ENCODE measurements at places on chromosomes 7 and 10. TPM values are rescaled to one million over a fixed set of nuclear protein-coding genes. Genes with fewer than 3 reads are reported as not detected.

TMEM168 gene
- 26.8 TPM for total RNA-seq

NPC1L1 gene
- total RNA-seq = not detected

PNLIPRP3 gene
- 0.04 TPM for total RNA-seq

PCGF6 gene
- 9.4 TPM for total RNA-seq

LRRTM3 gene
- 2.6 TPM for total RNA-seq

DNA sequence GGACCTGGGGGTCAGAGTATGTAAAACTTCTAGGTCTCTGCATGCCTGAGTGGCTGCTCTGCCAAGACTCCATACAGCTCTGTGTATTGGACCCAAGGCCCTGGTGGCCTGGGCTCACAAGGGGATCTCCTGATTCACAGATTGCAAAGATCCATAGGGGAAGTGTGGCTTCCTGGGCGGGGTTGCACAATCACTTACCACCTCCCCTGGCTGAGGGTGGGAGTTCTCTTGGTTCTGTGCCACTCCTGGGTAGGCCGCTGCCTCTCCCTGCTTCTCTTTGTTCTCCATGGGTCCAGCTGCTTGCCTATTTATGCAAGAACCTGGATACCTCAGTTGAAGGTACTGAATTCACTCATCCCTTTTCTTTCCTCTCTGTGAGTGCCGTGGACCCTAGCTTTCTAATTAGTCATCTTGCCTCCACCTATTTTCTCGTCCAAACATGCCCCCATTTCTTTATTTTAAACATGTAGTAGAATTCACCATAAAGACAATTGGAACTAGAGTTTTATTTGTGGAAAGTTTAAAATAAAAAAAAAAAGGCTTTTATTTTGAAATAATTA lies 18.5 kb upstream of the AGR3 start:
- DNase-seq = no peak

GRCh38 chr10:61629576-61629975 lies 33.2 kb upstream of the CABCOCO1 start:
- DNase-seq = no peak

- no peak for DNase-seq
These were observed 79.0 kb upstream of the TCF7L2 start for GRCh38 chr10:112871021-112871420.

DNA sequence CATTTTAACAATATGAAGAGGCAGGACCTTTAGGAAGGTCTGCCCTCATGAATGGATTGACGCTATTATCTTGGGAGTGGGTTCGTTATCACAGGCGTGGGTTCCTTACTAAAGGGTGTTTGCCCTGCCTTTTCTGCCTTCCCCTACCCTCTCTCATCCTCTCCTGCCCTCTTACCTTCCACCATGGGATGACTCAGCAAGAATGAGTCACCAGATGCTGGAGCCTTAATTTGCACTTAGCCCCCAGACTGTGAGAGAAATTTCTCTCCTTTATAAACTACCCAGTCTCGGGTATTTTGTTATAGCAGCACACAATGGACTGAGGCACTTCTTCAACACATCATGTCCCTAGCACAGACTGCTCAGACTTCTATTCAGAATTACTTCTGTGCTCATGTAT lies 31.4 kb upstream of the ZNF32 start:
- no peak for DNase-seq

GRCh38 chr10:372566-372965 lies 237.3 kb downstream of the ZMYND11 start:
- DNase-seq = peak; percentile 38

DNA sequence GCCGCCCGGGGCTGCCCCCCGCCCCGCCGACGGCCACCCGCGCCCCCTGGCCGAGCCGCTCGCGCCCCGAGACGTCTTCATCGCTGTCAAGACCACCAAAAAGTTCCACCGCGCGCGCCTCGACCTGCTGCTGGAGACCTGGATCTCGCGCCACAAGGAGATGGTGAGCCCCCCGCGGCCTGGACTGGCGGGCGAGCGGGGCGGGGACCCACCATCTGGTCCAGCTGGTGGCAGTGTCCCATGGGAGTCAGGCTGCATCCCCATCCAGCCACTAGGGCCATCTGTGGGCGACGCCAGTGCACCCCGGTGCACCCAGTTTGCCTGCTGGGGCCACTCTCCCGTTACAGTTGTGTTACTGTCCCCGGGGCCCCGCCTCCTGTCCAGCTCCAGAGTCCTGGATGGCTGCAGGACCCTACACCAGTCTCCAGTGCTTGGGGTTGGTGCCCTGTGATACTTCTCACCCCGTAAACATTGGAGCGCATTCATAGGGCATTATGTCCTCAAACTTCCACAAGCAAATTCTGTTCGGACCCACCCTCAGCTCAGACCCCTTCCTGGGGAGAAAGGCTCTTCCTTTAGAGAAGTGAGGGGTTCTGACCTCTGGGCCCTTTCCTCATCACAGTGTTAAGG lies 672 bp downstream of the LFNG start:
- DNase-seq = no peak

DNA sequence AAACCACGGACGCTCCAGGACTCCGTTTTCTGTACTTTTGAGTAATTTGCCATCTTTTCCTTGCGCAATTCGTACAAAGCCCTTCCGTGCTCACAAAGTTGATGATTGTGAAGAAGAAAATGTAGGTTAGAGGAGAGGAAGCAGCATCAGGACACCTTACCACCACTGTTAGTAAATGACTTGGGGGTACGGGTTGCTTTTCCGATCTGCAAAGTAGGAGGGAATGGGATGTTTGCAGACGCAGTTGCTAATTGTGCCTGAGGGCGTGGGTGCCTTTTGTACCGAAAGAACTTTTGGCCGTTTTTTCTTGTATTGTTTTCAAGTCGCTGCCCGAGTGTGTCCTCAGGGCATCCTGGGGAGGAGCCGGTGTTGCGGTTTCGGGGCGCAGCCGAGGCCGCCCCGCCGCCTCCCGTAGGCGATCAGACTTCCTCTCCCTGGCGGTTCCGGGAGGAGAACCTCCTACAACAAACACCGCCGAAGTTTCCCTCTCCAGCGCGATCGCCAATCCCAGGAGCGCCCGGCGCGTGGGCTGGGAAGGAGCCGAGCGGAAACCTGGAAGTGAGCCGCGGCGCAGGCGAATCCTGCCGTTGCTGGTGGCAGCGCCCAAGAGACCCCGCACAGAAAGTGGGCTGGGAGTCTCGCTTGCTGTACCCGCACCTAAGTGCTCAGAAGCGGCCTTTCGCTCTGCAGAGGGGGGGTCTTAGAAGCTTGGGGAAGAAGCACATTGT lies 1.0 kb downstream of the PRR15 start:
- DNase-seq = peak; percentile 66

DNA sequence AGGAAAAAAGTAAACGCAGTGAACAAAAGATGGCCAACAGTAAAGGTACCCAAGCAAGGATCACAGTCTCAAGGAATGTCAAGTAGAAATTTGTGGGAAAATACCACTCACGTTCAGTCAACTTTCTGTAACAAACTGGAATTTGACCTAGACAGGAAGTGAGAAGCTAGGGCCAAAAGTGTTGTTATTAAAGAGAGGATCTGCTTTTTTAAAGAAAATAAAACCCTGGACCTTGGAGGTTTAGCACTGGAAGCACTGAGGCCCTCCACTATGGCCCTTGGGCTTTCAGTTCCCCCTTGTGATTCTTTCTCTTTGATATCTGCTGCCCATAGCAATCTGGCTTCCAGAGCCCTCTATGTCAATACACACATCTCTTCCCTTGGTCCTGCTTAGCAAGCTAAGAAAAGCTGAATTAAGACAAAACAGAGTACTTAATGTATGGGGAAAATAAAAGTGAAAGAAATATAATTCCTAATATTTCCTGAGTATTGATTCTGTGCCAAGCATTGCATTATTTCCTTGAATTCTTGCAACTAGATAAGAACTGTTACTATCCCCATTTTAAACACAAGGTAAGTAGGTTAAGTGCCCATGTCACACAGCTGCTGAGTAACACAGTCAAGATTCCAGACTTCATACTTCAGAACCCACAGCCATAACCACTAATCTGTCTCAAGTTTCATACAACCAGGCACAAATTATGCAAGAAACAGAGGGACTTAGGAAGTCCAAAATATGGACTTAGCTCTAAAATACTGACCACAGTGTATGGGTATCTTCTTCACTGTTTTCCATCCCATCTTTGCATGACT lies 2.6 kb upstream of the ZNF438 start:
- DNase-seq = peak; percentile 43

DNA sequence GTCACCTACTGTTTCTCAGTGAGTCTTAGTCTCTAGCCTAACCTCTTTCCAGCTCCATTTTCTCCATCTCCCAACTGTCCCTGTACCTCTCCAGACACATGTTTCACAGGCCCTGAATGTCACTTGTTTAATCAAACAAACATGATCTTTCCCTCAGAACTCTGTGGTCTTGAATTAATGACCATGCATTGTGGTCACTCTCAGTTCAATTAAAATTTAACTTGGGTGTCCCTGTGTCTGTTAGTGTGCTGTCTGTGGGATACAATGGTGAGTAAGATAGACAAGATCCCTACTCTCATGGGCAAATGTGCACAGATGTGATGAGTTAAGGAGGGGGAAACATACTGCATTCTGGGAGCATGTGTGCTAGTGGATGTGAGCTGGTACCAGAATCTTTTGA lies 65.0 kb downstream of the RBM33 start:
- DNase-seq = no peak

GRCh38 chr7:135970682-135971365 lies 6.3 kb downstream of the MTPN start:
- peak; percentile 33 for DNase-seq

- peak; percentile 22 for DNase-seq
These were observed 280.5 kb downstream of the POM121L12 start for GRCh38 chr7:53315981-53316380.

GRCh38 chr10:52566471-52567246 lies 205.9 kb downstream of the MBL2 start:
- no peak for DNase-seq

GRCh38 chr10:124952123-124952522 lies 10.2 kb downstream of the ZRANB1 start:
- no peak for DNase-seq

GRCh38 chr7:12951397-12951801 lies 264.0 kb downstream of the ARL4A start:
- no peak for DNase-seq

- no peak for DNase-seq
These were observed 1053.3 kb downstream of the SORCS1 start for GRCh38 chr10:106111246-106111645.

- DNase-seq = peak; percentile 67
These were observed 83.6 kb downstream of the CD36 start for GRCh38 chr7:80721883-80722615.

GRCh38 chr10:100374200-100374655 lies 27.2 kb downstream of the SCD start:
- no peak for DNase-seq

GRCh38 chr10:72264536-72264935 lies 9.2 kb upstream of the DDIT4 start:
- no peak for DNase-seq

DNA sequence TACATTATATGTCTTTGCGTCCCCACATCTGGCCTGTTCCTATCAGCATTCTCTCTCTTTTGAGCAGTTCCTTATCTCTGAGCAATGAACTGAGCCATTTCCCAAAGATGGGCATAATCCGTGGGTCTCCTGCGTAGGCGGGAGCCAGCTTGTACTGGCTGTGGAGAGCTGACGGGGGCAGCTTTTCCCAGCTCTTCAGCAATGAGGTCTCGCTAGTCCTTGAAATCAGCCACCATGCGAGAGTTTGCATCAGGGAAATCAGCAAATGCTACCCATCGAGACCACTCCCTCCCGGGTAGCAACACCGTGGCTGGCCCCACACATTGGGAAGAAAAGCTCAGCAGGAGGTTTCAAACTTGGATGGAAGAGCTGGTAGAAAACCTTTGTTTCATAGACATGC lies 51.9 kb upstream of the FAM180A start:
- DNase-seq = no peak

DNA sequence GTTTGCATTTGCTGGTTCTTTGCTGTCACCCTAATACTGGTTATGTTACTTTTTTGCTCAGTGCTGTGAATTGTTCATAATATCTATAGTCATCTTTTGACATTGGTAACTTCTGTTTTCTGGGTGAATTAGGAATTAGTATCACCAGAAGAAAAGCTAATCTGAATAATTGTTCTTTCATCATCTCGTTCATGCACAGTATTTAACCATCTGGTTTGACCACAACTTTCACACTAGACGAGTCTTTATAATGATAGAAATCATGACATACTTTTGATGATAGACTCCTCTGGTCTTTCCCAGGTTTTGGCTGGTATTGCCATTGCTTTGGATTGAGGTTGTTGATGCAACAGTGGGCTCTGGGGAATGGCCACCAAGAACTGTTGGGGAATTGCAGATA lies 25.1 kb downstream of the SGPL1 start:
- no peak for DNase-seq

GRCh38 chr7:142345811-142346210 lies 88.0 kb upstream of the PRSS58 start:
- DNase-seq = no peak

DNA sequence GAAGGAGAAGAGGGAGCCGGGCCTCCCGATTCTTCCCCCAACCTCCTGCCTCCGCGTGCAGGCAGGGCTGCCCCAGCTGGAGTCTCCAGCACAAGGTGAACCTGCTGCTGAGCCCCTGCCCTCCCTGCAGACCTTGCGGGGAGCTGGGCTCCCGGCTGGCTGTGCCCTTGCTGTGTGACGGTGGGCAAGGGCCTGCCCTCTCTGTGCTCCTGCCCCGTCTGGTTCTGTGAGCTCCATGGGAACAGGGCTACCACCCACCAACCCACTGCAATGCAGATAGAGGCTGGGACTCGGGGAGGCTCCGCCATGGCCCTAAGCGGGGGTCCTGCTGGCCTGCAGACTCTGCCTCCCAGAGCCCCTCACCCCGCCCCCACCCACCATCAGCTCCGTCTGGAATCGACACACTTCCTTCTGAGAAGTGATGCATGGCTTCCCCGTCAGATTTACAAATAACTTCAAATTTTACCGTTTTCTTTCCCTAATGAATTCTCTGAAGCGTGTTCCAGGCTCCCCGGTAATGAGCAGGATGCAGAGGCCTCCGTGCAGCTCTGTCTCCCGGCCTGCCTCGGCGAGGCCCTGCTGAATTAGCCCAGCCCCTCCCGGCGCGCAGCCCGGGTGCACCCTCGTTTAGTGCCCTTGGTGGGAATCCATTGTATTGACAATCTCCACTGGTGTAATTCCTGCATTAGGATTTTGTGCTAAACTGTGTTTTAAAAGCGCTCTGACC lies 111.0 kb downstream of the MICALL2 start:
- DNase-seq = no peak

DNA sequence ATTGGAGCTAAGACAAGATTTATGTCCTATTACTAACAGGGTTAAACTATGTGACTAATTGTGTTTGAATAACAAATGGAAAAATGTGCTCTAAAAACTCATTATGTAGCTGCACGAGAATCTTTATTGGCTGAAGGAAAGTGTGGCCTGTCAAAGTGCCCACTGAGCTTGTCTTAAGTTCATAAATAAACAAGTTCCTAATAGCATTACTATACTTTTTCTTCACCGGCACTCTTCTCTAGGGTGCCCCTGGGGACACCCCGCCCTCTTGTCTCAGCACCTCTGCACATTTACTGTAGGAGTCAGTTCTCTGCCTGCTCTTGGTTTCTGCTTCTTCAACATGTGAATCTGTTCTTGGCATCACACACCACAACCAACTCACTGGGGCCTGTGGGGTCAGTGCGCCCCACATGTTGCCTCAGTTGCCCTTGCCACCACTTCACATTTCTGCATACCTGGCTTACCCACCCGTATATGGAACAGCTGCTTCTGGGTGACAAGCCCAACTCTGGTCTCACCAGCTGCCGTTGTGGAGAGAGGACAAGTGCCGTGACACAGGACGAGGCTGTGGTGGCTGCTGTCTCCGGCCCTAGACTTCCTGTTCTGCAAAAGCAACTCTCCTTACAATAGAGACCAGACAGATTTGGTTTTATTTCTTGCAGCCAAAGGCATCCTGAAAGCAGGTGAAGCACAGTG lies 96.3 kb upstream of the DDC start:
- DNase-seq = no peak
